ENCODE measurements at places on chromosomes 5 and 9.

DNA sequence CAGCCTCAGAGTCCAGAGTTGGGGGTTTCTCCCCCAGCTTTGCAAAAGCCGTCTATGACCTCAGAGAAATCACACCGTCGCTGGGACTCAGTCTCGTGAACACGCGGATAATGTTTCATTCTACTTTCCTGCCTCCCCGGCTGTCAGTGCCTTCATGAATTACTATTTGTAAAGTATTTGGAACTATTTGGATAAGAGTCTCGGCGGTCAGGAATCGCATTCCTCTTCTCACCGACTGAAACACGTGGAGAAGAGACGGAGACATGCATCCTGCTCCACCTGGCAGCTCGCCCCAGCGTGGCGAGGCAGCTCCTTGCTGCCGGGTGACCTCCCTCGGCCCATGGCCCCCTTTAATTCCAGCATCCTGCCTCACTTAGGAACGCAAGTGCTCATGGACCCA, 23.9 kb downstream of the IRX2 start:
- DNase-seq = no peak

- DNase-seq = no peak
Observed at GRCh38 chr9:19517202-19517942, 108.6 kb downstream of the ACER2 start.

GRCh38 chr9:27333241-27334052, 36.5 kb upstream of the EQTN start:
- DNase-seq = peak; percentile 14

DNA sequence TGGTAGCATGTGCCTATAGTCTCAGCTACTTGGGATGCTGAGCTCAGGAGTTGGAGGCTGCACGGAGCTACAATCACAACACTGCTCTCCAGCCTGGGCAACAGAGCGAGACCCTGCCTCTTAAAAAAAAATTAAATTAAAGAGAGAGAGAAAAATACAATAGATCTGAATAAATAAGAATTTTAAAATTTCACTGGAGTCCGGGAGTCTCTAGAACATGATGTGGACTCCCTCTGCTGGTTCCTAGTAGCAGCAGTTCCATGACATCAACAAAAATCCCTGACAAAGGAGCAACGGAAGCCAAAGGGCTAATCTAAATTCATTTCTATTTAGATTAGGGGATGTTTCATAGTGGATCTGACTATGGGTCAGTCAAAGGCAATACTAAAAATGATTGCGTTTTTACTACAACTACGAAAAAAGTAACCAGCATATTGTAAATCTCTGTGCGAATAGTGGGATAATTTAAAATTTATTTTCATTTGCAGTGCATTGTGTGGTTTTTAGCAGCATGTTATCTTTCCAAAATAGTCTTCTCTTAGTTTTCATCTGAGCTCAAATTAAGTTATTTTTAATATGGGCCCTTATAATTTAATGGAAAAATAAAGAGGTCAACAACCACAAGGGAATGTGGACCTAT, 6.7 kb downstream of the INIP start:
- no peak for DNase-seq

DNA sequence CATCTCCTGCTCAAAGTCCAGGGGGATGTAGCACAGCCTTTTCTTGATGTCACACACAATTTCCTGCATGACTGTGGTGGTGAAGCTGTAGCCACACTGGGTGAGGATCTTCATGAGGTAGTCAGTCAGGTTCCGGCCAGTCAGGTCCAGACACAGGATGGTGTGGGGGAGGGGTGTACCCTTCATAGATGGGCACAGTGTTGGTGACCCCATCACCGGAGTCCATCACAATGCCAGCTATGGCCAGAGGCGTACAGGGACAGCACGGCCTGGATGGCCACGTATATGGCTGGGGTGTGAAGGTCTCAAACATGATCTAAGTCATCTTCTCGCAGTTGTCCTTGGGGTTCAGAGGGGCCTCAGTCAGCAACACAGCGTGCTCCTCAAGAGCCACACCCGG, 19.7 kb upstream of the SPZ1 start:
- DNase-seq = no peak
